ENCODE measurements at places on chromosomes 1 and 21.

GRCh38 chr1:200415789-200416593, 6.2 kb upstream of the ZNF281 start:
- DNase-seq = no peak

- no peak for DNase-seq
These were observed 305.5 kb upstream of the DUSP10 start for GRCh38 chr1:222047366-222047765.

GRCh38 chr1:21292503-21292983, 2.3 kb upstream of the ECE1 start:
- no peak for DNase-seq

DNA sequence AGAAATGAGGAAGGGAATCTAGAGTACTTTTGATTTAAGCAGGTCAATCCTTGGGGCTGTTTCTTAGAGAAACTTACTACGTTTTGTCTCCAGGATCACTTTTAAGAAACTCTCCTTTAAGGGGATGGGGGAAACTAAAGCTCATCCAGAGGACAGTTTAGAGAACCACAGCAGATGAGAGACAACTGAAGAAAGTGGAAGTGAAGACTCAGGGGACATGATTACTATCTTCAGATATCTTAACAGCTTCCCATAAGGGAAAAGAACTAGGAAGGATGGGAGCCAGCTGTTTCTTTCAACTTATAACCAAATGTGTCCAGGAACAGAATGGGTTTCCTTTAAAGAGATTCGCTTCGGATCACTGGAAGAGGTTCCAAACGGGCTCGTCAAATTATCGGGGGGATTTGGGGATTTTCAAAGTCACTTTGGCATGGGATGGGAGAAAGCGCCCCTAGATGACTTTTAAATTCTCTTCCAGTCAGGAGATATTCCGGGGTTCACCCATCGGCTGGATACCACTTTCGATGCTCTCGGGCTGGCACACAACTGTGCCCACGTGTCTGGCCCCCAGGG, 1.2 kb downstream of the SCMH1 start:
- no peak for DNase-seq

GRCh38 chr1:173433751-173434326, 43.3 kb upstream of the PRDX6 start:
- DNase-seq = no peak

DNA sequence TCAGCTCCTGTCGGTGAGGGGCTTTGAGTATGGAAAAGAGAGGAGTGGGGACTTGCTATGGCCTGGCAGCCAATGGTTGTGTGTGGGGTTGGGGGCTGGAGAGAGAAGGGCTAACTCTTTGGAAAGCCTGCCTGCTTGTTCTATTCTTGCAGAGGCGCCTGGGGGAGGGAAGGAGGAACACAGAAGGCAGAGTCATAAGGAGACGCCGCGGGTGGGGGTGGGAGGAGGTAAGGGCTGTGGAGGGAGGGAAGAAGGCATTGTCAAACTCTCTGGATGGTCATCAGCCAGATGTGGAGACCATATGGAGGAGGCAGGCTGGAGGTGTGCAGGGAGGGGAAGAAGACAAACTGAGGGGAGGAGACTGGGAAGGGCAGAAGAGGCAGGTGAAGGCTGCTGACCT, 70.0 kb downstream of the PLXNA2 start:
- no peak for DNase-seq

DNA sequence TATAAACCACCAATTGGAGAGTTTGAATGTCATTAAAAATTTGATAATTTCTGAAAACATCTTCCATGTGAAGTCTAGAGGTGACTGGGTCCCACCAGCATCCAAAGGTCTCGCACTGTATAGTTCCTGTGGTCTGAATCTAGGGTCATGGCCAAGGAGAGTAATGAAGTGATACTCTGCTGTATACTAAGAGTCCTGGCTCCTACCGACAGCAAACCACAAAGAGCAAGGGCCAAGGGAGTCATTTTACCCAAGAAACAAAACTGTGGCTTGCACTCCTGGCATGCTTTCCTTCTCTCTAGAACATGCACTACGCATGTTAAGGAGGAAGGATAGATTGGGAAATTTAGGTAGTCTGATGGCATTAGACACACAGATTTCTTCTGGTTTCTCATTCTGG, 115.6 kb downstream of the BRINP2 start:
- DNase-seq = no peak

GRCh38 chr1:62294261-62294660, 25.0 kb downstream of the KANK4 start:
- DNase-seq = peak; percentile 83

DNA sequence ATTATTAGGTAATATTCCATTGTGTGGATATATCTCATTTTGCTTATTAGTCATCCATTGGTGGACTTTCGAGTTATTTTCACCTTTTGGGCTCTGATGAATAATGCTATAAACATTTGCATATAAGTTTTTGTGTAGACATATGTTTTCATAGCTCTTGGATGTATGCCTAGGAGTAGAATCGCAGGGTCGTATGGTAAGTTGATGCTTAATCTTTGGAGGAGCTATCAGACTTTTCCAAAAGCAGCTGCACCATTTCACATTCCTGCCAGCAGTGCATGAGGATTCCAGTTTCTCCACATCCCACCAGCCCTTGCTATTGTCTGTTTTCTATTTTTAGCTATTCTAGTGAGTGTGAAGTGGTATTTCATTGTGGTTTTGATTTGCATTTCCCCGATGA, 120.3 kb upstream of the TMEM51 start:
- DNase-seq = no peak

DNA sequence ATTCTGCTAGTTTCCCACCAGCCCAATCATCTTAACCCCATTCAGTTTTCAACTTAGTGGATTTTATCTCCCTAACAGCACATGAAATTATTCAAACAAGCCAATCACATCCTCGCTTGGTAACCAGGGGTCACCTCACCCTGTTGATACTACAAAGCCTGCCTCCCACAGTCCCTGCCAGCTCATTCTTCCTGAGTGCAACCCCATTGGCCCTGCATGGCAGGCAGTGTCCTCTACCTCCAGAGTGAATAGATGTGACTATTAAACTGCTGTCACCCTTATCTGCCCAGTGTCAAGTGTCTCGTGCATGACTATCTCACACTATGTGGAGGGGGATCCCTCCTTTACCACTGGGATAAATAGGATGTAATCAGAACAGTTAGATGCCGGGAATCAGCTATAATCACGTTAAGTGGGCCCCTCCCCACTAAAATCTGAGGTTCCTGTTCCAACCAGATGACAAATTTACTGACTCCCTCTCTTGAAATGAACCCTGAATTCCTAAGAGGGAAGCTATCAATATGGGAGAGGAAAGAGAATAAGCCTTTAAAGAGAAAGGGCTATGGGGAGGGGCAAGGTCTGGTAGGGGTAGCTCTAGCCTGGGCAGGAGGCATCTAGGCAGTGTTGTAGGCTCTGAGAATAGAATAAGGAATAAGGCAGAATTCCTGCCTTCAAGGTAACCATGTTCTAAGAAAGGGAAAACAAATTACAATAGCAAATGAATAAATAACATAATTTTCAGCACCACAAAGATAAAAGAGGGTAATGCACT, 155.9 kb downstream of the SLC30A10 start:
- DNase-seq = no peak

GRCh38 chr21:46289655-46290179, 3.6 kb downstream of the YBEY start:
- no peak for DNase-seq

- DNase-seq = no peak
These were observed 109.7 kb downstream of the PPIAL4G start for GRCh38 chr1:148373192-148373925.

GRCh38 chr1:9838946-9839345, 15.2 kb upstream of the CLSTN1 start:
- peak; percentile 37 for DNase-seq

- peak; percentile 54 for DNase-seq
These were observed 107.5 kb downstream of the CSMD2 start for GRCh38 chr1:34057347-34058130.

DNA sequence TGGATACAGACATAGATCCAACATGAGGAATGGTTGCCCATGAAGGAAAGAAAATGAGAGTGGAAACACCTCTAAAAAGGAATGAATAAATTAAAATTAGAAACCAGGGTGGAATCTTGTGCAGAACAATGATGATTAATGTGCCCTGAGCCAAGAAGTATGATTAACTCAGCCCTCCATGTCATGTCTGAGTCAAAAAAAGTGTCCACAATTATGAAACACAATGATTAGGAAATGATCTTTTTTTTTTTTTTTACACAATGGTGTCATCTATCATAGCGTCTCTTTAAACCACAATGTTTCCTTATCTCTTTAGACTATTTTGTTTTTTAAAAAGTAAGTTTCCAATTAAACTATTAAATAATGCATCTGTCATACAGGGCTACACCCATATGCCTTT, 78.9 kb upstream of the RAB4A start:
- DNase-seq = no peak

GRCh38 chr21:35203093-35203977, 154.2 kb upstream of the RUNX1 start:
- DNase-seq = no peak

- DNase-seq = no peak
These were observed 2.4 kb downstream of the ACTA1 start for GRCh38 chr1:229431284-229432115.

GRCh38 chr1:179708434-179709195, 34.5 kb upstream of the FAM163A start:
- no peak for DNase-seq

DNA sequence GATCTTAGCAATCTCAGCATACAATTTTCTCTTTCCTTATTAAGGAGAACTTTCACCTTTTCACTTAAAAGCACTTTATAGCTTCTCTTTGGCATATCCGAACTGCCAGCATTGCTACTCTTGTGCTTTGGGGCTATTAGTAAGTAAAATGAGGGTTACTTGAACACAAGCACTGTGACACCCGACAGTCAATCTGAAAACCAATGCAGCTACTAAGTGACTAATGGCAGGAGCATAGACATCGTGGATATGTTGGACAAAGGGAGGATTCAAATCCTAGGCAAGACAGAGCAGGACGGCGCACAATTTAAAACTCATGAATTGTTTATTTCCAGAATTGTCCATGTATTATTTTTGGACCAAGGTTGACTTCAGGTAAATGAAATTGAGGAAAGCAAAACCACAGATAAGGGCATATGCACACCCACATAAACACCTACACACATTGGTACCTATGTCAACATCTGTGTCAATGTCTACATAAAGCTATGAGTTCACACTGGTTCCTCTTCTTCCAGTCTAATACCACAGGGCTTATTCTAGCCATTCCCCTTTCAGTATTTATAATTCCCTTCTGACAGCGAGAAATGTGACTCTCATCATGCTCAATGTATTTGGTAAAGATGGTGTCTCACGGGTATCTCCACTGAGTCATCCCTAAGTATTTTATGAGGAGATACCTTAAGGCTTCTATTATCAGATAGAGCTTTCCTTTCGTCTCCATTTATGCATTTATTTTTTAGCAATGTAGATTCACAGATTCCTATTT, 75.3 kb upstream of the RALGPS2 start:
- DNase-seq = no peak

- no peak for DNase-seq
These were observed 4.0 kb downstream of the ACAP3 start for GRCh38 chr1:1303736-1304135.

- DNase-seq = no peak
These were observed 738.1 kb downstream of the ADGRL2 start for GRCh38 chr1:82538876-82539275.

DNA sequence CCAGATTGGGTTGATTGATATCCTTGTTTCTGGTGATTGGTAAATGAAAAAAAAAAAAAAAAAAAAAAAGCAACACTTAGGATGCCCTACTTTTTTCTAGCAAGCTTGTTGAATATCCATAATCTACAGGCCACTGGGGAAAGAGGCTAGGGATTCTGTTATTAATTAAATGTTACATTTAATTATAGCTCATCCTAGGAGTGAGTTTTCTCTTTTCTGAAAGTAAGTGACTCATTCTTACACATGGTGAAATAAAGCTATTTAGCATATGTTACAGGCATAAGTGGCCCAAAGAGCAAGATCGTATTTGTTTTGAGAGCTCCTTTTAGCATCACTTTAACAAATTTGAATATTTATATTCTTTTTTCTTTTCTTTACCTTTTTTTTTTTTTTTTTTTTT, 94.5 kb downstream of the FNBP1L start:
- DNase-seq = no peak

GRCh38 chr1:220967911-220968310, 88.7 kb downstream of the HLX start:
- DNase-seq = no peak

DNA sequence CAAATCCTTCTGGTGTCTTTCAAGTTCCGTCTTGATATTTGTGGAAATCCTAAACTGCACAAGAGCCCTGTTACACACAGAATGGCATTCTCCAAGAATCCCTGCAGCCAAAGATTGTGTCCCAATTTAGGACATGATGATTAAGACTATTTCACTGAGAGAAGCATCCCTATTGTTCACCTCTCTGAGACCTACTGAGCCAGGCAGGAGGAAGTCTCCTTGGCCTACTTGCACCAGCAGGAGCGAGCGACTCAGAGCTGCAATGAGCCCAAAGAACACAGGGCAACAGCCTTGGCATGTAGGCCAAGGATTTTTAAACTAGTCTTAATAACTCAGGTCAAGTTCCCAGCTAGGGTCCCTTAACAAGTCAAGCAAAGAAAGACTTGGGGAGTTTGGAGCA, 79.4 kb upstream of the RUNX1 start:
- DNase-seq = no peak

- no peak for DNase-seq
These were observed 117.5 kb upstream of the HOOK1 start for GRCh38 chr1:59697150-59697800.

GRCh38 chr1:225888898-225889601, at the start of gene LEFTY1:
TSS of gene LEFTY1 (minus strand) at chr1:225889146. CDS start at chr1:225889066, 80 bp downstream.
- DNase-seq = peak; percentile 87

DNA sequence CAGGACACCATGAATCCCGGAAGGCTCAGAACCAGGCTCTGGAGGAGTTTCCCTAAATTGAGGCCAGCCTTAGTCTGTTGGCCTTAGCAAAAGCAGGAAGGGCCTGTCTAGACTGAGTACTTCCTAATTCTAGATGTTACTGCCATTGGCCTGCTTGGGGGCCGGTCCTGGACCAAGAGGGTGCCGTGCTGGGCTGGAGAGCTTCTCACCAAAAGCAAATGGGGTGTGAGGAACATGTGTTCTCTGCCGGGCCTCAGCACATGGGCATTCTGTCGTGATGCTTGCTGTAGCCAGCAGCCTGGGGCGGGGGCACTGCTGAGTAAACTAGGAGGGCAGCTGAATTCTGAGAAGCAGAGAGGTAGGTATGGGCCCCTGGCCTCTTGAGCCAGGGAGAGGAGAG, 35.7 kb upstream of the MAN1C1 start:
- peak; percentile 49 for DNase-seq

All from islet precursor cell (in vitro differentiated cells).